HepG2 (cell line): ENCODE measurements at places on chromosomes 5 and 9.

DNA sequence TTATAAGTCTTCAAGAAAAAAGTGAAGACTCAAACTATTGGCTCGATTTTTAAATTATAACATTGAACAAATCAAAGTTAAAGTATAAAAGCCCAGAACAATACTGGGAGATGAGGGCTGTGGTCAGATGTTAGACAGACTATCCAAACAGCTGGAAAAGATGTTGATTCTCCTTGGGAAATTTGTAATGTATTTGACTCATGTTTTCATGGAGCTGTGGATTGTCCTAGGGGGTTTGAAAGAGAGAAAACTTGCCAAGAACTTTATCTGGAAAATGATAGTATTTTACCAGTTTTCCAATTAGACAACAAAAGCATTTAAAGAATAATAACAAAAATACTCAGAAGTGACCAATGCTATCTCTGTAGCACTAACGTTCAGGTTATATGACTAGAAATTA, 339.2 kb downstream of the ARL15 start:
- no peak for DNase-seq

DNA sequence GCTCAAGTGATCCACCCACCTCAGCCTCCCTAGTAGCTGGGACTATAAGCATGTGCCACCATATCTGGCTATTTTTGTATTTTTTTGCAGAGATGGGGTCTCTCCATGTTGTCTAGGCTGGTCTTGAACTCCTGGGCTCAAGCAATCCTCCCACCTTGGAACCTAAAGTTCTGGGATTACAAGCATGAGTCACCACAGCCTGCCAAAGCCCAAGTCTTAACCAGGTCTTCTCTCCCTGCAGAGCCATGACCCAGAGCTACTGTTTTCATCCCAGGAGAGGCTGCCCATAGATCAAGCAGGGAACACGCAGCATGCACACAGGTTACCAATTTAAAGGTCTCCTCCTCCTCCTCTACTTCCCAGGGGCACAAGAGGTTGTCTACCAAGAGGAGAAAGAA, 29.7 kb downstream of the PCDHGC5 start:
- DNase-seq = no peak

DNA sequence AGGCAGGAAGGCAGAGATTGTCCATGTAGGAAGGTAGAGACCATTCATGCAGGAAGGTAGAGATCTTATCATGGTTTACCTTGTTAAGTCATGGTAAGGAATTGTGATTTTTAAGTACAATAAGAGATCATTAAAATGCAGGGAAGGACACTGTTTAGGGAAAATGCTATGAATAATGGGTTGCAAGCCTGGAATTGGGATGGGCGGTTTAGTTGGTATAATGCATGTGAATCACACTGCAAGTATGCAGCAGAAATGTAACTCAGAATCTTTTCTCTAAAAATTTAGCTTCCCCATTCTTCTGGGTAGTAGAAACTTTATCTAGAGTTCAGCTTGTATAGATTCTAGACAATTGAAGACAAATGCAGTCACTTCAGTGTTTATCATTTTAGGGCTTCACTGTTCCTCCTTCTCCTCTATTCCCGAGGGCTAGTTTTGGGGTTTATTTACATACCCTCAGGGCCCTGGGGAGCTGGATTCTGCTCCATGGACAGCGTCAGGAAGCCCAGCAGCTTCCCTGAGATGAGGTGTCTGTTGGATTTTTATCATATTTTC, 212.0 kb downstream of the SREK1 start:
- DNase-seq = no peak

DNA sequence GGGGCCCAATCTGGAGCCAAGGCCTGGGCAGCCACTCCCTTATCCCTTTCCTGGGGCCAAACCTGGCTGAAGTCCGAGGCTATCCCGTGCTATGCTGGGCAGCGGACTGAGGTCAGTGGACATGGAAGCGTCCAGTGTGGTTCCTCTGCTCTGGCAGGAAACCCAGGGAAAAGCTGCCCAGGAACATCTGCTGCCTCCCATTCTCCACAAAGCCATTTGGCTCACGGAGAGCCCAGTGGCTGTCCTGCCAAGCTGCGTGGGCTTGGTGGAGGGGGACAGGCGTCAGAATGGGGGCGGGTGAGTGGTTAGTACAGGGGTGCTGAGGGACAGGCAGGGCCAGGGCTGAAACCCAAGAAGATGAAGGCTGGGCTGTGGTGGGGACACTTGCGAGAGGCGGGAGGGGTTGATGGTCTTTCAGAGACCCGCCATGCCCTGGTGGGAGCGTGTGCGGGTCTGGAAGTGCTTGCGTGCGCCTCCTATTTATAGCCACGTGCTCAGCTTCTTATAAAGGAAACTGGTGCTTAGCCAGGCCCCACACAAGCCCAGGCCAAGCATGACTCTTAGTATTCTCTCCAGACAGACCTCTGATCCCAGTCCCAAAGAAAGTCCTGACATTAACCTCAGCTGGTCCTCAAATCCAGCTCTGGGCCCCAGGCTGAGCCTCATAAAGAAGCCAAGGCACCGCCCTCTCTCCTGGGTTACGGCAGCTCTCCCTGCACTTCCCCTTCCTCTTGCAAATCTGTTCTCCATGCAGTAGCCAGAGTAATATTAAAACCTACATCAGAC, 9.4 kb upstream of the SLC6A7 start:
- no peak for DNase-seq

- DNase-seq = no peak
Observed at GRCh38 chr5:169300468-169301385, at the start of gene SLIT3. Gene SLIT3 (minus strand): TSS chr5:169301139. CDS start chr5:169300709, 430 bp downstream.

DNA sequence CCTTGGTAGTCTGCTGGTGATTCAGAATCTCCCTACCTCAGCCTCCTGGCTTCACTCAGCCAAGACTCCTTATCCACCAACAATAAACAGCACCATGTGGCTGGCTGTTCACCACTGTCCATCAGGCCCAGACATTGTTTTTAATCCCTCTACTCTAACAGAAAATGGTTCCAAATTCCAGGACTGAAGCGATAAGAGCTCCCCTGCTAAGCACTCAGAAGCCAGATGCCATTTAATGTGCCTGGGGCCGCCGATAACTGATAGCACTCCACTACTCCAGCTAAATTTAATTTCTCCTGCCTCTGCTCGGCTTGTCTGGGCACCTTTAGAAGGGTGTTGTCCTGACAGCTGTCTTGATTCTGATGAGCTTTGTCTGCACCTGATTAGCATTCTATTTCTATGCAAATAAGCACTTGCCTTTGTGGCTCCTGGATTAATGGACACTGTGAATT, 47.1 kb downstream of the ZNF622 start:
- no peak for DNase-seq

- DNase-seq = no peak
Observed at GRCh38 chr5:10229306-10230048, 20.2 kb downstream of the ATPSCKMT start.

DNA sequence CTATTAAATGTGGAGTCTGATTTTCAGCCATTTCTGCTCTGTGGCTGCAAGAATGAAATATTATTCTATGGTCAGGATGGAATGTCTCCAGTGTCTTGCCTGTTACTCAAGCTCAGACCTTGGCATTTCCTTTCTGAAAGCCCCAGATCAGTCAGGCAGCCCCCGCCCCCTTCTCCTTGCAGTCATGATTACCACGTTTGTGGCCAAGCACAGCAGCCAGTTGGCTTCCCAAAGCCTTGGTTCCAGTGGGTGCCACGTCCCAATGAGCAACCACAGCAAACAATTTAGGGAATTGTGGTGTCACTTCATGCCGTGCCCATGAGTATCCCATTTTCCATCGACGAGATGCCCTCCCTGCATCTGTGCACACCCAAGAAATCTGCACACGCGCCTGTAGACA, 9.7 kb upstream of the OBP2A start:
- DNase-seq = no peak

DNA sequence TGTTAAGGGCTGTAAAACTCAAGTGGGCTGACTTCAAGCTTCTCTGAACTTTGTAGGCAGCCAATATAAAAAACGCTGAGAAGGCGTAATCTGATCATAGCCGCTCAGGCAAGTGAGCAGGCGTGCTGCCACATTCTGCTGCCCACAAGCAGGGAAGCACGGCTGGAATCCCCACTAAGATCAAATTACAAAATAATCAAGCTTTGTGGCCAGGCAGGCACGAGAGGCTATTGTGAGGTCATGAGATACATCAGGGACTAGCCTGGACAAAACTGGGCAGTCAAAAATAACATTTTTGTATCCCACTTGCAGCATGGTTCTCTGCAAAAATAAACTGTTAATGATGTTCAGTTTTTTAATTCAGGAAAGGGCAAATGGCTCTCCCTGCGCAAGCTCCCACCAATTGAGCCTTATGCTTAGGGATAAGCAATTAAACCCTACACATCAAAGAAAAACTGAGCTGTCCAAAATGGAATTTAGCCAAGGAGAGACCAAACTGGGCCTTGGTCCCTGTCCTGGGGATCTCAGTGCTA, 64.0 kb downstream of the POU5F2 start:
- peak; percentile 82 for DNase-seq

DNA sequence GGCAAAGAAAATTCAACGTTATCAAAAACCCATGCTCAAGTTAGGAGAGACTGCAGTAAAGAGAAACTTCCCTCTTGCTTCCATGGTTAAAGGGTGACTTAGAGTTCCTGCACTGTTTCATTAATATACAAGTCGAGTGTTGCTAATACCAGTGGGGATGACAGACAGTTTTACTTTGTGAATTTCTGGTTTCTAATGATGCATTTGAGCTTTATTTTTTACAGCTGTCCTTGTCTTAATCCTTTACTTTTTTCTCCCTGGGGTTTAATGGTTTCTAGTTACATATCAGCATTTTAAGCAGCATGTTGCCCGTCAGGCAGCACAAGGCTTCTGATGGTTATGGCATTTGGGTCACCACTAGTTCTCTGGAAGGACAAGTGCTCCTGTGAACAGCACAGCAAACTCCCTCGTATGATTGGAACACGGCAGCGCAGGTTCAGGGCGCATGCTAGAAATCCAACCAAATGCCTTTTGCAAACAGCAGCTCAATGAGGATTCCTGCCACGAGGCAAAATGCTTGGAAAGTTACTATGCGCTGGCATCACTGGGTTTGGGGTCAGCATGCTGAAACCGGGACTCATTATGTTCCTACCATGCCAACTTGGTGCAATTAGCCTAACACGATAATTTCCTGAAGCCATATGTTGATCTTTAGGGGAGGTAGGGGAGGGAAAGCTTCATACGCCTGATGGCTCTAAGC, 463.8 kb downstream of the BNC2 start:
- no peak for DNase-seq

DNA sequence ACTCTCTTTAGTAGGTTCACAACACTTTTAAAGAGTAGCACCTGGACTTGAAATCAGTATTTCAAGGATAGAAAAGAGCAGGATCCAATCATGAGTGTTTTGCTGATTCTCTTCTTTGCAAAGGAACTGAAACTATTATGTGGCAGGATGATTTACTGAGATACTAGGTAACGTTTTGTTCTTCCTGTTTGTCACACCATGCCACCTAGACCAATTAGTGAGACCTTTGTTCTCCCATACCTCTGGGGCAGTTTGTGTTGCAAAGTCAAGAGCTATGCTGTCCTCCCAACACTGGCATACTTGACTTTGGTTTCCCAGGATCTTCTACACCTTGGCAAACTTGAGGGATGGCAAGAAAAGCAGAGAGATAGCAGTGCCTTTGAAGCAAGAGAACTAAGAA, 43.4 kb downstream of the PPP1R2B start:
- DNase-seq = no peak

DNA sequence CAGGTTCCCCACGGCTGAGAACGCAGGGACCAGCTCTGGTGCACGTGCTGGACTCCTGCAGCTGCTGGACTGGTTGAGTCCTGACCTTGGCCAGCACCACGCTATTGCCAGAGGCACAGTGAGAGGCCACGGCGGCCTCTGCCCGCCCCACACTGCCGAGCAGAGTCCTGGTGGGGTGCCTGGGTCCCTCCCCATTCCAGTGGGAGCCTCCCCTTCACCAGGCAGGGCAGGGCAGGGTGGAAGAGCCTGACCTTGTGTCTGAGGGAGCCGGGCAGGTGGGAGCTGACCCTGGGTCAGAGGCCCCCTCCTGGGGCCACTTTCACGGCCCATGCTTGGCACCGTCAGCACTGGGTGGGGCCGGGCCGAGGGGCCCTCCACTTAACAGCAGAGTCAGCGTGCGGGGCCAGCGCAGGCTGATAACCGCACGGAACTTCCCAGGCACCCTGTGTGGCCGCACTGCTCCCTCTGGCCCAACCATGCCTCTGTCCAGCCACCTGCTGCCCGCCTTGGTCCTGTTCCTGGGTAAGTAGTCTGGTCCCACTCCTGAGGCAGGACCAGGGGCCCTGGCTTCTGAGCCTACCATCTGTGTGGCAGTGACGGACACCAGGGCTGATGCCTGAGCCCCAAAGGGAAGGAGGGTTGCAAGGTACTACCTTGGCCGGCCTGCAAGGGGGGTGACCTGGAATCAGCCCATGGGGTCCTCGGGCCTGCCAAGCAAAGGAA, at the start of gene MAMDC4:
MAMDC4 (plus strand) TSS at position 406 of the 723 bp plus-strand sequence; CDS start at position 477, 71 bp downstream.
- DNase-seq = no peak

- no peak for DNase-seq
Observed at GRCh38 chr5:164581889-164582288, 1076.5 kb downstream of the MAT2B start.

- DNase-seq = peak; percentile 94
Observed at GRCh38 chr5:92887254-92887653, 693.8 kb downstream of the NR2F1-AS1 start.

DNA sequence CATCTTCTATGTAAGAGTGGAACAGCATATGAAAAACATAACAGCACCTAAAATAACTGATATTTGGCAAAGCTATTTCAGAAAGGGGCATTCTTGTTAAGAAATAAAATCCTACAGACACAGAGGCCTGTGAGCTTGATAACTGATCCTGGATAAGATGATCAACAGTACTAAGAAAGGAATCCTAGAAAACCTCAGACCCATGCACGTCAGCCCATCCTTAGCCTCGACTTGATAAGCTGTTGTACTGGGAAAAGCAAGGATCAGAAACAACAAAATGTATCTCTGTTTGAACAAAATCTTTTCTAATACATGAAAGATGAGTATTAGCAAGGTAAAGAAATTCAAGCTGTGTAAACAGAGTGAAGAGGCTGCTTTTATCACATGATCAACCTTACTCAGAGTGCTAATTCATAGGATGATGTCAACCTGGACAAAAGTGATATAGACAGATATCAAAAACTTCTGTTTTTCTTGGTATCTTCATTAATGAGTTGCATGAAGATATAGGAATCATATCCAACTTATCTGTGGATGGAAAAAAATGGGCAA, 15.2 kb downstream of the LIFR start:
- no peak for DNase-seq

DNA sequence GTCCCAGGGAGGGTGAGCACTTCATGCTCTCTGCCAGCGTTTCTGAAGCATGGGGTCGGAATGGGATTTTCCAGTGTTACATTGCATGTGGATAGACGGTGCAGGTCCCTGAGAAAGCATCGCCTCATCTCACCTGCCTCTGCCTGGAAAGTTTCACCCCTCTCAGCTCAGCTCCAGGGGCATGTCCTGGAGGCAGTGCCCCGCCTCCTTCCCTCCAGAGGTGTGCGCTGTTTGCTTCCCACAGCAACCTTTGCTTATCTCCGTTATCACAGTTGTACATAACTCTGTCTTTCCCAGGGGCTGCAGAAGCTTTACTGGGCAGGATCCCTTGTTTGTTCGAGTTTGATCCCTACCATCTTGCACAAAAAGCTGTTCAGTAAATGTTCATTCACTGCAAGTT, 10.7 kb upstream of the CREBRF start:
- peak; percentile 70 for DNase-seq
